NCI-H2081 treated with DMSO at 0.1 percent for 48 hours (cell line): ENCODE measurements at places on chromosomes 6 and 20.

- no peak for DNase-seq
These were observed 35.8 kb downstream of the METTL24 start for GRCh38 chr6:110322151-110322873.

GRCh38 chr20:53463101-53463972 lies 130.3 kb downstream of the ZNF217 start:
- DNase-seq: no peak

DNA sequence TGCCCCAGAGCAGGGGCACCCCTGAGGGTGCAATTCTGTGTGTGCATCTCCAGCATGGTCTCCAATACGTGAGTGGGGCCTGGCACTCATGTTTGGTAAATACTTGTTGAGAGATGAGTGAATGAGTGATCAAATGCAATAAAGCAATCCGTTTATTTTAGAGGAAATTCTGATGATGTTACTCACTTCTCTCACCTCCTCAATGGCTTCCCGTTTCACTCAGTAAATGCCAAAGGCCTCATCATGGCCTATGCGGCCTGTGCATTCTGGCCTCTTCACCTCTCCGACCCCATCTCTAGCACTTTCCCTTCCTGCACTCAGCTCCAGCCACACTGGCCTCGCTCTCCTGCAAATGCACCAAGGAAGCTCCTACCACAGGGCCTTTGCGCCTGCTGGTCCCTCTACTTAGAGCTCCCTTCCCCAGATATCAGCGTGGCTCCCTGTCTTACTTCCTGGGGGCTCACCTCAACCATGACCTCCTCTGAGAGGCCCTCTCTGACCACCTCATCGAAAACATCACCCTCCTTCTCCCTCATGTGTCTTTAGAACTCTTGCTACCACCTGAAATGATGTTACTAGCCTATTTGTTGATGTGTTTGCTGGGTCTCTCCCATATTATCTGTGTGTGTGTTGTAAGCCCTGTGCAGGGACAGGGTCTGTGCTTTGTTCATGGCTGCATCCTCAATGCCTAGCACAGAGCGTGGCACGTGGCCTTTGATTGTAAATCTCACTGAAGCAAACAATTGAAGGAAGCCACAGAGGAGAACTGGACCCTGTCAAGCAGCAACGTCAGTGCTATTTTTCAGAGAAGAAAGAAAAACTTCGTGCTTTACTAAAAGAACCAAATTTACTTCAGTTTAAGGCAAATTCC lies 42.6 kb downstream of the RAB44 start:
- no peak for DNase-seq

GRCh38 chr6:112342511-112342910 lies 4.6 kb upstream of the RFPL4B start:
- no peak for DNase-seq

GRCh38 chr20:1786486-1786885 lies 108.7 kb upstream of the SIRPA start:
- no peak for DNase-seq

- DNase-seq: no peak
These were observed 83.1 kb upstream of the CST7 start for GRCh38 chr20:24866008-24866407.

DNA sequence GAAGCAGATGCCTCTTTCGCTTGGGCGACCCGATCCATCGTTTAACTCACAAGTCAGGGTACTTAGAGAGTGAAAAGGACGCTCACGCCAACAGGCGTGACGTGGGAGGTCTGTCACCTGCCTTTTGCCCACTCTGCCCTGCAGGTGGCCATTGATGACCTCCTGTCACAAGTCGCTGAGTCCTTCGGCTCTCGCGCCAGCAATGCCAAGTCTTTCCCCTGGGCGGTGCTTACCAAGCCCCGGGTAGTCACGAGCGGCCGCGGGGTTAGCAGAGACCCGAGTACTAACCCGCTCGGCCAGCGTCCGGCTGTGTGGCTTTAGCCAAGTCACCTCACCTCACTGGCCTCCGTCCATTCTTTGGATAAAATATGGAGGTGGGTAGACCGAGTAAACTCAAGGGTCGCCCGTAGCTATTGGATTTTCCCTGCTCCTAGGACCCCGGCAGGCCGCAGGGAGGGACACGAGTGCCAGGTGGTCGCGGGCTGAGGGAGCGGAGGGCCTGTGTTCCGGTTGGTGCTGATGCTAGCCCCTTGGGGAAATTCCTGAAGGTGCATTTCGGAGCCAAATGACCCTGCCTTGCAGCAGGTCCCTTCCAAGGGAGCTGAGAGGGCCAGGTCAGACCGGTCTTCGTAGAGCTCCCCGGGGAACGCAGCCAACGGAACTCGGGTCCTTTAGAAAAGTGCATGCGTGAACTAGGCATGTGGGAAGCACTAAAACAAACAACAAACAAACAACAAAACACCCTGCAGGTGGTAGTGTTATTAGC lies 668 bp downstream of the PKIB start:
- DNase-seq: peak; percentile 37

GRCh38 chr6:6919173-6919572 lies 188.6 kb upstream of the RREB1 start:
- no peak for DNase-seq

- no peak for DNase-seq
These were observed 5.1 kb downstream of the BRPF3 start for GRCh38 chr6:36201612-36202011.

GRCh38 chr6:64255000-64255399 lies 619.4 kb downstream of the PHF3 start:
- DNase-seq: no peak

GRCh38 chr6:106611030-106611429 lies 18.3 kb downstream of the RTN4IP1 start:
- no peak for DNase-seq

DNA sequence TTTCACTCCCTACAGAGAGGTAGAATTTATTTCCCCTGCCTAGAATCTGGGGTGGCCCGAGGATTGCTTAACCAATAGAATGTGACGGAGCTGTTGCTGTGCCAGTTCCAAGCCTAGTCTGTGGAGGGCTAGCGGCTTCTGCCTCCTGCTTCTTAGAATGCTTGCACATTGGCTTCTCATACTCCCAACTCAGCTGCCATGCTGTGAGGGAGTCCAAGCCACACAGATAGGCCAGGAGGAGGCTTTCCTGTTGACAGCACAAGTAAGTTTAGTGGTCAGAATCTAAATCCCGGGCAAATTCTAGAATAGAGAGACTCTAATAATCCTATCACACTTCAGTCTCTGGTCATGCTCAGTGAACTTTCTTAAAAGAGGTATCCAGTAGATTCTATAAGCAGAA lies 57.5 kb upstream of the SNRPB2 start:
- no peak for DNase-seq

DNA sequence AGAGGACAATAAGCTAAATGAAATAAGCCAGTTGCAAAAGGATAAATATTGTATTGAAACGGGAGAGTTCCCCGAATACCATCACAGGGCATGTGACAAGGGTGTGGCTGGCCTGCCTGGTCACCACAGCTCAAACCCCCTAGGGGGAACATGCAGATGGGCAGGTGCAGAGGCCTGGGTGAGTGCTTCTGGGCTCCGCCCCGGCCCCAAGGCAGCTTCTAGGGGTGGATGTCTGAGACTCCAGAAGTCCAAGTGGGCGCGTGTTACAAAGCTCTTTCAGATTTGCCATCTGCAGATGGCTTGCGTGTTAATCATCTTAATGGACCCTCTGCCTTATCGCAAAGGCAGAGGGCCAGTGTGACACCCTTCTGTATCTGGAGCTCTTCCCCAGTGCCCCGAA lies 559.2 kb upstream of the IMPG1 start:
- DNase-seq: no peak

- no peak for DNase-seq
These were observed 225.4 kb downstream of the PRL start for GRCh38 chr6:22071270-22072041.

DNA sequence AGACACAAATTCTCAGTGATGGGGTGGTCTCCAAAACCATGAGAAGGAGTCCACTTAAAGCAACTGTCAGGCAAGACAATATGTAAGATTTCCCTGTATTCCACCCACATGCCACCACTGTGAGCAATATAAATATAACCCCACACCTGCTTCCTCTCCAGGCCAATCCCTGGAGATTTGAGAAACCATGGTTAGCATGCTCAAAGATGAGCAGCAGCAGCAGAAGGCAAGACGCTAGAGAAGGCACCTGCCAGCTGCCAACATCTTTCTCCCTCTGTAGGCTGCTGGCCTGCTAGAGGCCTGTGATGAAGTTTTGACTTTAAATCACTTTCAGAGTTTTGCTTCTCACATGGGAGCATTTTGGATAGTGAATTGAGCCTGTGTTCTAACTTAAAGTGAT lies 7.9 kb upstream of the SOD2 start:
- no peak for DNase-seq

GRCh38 chr6:106102034-106102433 lies 15.9 kb downstream of the PRDM1 start:
- no peak for DNase-seq

- no peak for DNase-seq
These were observed 11.0 kb upstream of the KIF13A start for GRCh38 chr6:17998442-17998841.

DNA sequence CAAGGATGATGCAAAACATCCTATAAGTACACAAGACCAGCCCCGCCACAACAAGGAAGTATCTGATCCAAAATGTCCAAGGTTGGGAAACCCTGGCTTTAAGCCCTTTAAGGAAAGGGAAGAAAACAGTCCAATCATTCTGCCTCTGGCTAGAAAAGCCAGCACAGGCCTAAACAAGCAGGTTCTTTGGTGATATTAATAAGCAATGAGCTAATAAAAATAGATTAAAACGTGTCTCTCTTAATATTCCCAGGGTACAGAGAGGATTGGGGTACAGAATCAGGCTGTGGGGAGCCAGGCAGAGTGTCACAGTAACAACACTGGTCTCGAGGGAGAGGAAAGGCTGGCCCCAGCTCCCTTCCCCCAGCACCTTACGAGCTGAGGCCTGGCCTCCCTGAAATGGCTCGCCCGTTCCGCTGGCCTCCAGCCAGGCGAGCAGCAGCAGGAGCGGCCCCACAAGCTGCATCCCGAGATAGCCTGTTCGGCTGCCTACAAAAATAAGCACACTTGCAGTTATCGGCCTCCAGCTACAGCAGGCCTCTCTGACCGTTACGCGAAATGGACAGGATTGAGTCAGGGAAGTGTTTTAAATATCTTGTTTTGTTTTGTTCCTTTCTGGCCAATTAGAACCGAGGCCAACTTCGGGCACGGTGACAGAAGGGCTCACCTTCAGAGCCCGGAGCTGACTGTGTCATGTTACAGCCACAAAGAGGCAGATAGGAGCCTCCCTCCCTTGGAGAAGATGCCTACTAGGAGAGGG lies 4.0 kb upstream of the ZMYND8 start:
- DNase-seq: peak; percentile 31

DNA sequence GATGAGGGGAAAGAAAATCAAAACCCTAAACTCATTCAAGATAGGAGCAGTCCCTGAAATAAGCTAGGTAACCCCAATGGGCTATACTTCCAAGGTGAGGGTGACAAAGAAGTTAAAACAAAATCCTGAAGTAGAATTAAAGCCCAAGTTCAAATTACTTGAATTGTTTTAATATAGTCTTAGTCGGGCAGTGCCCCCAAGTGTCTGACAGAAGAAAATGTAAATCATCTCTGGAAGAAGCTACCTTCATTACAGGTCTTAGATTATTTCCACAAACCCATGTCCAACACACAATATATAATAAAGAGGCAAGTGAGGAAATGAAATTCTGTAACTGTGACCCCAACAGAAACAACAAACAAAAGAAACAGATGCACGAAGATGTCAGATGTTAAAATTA lies 36.8 kb upstream of the L3MBTL3 start:
- DNase-seq: no peak

GRCh38 chr6:44685213-44685612 lies 297.7 kb downstream of the CDC5L start:
- DNase-seq: no peak

- no peak for DNase-seq
These were observed 216.5 kb upstream of the SSTR4 start for GRCh38 chr20:22818636-22819035.

DNA sequence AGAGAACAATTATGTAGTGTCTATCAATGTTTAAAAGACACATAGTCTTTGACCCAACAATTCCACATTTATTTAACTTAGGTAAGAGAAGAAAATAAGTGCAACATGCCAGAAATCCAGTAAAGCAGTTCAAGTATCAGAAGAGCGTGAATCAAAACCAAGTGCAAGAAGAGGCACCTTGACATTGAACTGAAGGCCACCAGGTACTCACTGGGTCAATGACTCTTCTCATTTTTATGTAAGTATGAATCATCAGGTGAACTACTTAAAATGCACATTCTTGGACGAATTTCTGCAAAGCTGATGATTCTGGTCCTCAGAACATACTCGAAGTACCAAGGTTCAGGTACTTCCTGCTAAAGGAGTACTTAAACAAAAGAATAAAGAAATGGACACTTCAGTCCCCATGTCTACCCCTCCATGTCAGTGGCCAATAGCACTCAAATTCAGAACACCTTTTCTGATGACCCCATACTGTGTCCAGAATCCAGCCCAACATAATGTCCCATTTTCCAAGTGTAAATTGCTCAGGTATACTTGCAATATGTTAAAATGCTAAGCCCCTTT lies 481.9 kb downstream of the GJA1 start:
- DNase-seq: no peak

- peak; percentile 37 for DNase-seq
These were observed 606.9 kb downstream of the CDH26 start for GRCh38 chr20:60565083-60565482.
